ENCODE measurements at places on chromosomes 7 and 10.

DNA sequence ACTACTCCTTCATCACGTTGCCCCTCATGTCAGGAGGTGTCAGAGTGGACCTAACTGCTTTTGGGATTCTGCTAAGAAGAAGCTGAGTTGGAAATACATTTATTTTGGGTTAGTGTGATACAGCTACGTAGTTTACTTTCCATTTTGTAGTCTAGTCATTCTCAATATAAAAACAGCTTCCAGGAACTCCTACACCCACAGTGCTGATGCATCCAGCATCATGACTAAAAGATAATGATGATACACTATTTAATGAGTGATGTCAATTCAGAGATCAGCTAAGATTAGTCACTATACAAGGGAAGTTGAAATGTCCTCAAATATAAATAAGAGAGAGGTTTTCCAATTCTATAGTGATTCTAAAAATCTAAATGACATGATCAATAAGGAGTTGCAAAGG, 264.2 kb upstream of the SLC26A5 start:
- no peak for DNase-seq

GRCh38 chr10:8444630-8445029, 390.1 kb downstream of the GATA3 start:
- no peak for DNase-seq

GRCh38 chr7:74355091-74355490, 65.9 kb downstream of the CLIP2 start:
- peak; percentile 21 for DNase-seq

- no peak for DNase-seq
These were observed 58.2 kb downstream of the RBM33 start for GRCh38 chr7:155702616-155703015.

- DNase-seq = peak; percentile 98
These were observed at the start of gene HNRNPA2B1 for GRCh38 chr7:26200444-26201246. HNRNPA2B1 (minus strand) TSS chr7:26200746; CDS start chr7:26200577, 169 bp downstream.

GRCh38 chr10:22442063-22442462, 96.8 kb downstream of the SPAG6 start:
- DNase-seq = no peak

- no peak for DNase-seq
These were observed 2.2 kb upstream of the ATP6V0E2 start for GRCh38 chr7:149871576-149871975.

DNA sequence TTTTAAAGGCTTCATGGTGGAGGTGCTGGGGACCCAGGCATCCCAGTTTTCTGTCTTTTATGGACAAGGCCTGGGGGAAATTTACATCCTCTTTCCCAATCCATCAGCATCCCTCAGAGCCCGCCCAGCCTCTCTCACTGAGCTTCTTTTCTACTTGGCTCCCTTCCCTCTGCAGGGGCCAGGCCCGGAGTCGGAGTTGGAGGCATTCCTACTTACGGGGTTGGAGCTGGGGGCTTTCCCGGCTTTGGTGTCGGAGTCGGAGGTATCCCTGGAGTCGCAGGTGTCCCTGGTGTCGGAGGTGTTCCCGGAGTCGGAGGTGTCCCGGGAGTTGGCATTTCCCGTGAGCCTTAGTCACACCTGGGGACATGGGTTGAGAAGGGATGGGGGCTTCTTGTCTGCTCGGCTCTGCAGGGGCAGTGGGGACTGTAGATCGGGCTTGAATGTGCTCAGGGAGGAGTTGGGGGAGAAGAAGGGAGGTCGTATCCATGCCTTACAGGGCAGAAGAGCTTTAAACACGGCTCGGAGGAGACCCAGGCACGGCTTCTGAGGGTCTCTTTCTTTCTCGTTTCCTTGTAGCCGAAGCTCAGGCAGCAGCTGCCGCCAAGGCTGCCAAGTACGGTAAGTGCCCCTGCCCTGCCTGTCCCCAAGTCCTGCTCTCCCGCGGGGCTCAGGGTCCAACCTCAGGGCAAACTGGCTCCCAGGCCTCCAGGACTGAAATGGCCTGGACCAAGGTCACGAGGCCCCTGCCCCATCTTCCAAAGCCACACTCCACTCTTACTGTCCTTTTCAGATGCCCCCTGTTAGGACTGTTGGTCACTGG, 27.3 kb upstream of the LIMK1 start:
- DNase-seq = no peak

GRCh38 chr10:31744025-31744424, 184.6 kb downstream of the ARHGAP12 start:
- DNase-seq = no peak

DNA sequence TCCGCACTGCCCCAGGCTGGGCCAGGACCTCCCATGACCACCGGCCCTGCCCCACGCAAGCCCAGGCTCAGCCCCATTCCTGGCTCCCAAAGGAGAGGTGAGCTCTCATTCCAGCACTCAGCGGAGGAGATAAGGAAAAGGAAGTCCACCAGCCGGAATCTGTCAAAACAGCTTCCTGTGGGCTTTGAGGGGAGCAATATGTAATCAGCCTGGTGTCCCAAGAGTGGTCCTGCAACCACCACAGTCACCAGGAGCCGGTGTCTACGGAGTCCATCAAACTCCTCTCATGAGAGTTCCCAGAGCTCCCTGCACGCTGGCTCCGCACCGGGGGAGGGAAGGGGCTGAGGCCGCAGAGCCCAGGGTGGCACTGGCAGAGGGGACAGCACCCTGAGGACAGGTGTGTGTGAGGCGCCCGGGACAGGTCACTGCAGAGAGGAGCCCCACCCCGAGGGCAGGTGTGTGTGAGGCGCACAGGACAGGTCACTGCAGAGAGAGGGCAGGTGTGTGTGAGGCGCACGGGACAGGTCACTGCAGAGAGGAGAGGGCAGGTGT, 57.9 kb downstream of the STK32C start:
- DNase-seq = no peak

DNA sequence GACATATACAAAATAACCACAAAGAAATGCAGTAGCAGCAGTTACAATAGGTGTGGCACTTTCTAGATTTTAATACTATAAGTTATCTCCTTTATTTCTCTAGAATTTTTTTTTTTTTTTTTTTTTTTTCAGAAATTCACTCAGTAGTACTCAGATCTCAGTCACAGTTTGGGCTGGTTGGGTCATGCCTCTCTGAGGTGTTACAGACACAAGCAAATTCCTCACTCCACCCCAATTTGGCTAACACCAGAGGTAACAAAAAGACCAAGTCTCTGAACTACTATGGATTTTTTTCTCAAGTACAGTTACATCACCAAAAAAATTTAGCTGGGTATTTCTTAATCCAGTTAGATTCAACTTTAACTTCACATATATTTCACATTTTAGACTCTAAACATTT, 985.1 kb upstream of the LRRN3 start:
- DNase-seq = no peak
